ENCODE measurements at places on chromosomes 1 and 21.
A peak's percentile ranks its signal among the peaks of the same experiment; 100 is the strongest.

GRCh38 chr1:46114925-46115603 lies 17.4 kb downstream of the PIK3R3 start:
- DNase-seq = no peak

DNA sequence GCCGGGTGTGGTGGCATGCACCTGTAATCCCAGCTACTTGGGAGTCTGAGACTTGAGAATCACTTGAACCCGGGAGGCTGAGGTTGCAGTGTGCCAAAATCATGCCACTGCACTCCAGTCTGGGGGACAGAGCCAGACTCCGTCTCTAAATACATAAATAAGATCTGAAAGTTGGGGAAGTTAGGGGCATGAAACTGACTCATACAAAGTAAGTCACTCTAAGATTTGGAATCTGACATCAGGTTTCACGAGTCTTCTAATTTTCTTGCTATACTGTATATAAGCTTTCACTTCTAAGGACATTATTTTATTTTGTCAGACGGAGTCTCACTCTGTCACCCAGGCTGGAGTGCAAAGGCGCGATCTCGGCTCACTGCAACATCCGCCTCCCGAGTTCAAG lies 30.1 kb downstream of the RNF19B start:
- DNase-seq = no peak

DNA sequence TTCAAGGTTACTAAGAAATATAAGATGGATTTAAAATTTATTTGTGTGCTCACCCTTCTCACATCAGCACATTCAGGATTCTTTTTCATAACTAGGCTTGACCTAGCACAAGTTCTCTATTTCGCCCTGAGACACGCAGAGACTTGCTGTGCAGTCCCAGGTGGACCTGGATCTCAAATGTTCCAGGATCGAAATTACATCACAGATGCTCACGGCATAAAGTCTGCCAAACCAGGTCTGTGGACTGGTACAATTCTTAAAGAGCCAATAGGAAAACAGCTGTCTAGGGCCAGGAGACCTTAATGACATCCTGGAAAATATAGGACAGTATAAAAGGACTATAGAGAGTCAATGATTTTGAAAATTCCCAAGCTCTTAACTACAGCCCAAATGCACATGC lies 2.2 kb downstream of the PGBD5 start:
- no peak for DNase-seq

- no peak for DNase-seq
These were observed 55.9 kb downstream of the OLIG1 start for GRCh38 chr21:33125680-33126375.

DNA sequence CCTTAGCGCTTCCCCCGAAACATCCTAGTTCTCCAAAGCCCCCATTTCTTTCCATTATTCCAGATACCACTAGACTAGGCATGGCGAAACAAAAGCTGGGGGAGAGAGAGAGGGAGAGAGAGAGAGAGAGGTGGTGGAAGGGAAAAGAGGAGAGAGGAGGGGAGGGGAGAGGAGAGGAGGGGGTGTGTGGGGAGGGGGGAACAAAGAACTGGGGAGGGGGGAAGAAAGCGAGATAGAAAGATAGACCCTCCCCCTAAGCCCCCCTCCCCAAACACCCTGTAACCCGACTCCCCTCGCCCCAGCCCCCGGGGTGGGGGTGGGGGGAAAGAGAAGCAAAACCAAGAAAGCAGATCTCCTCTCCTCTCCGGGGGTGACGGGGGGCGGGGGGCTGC lies 352 bp downstream of the MEX3A start:
- DNase-seq = no peak

DNA sequence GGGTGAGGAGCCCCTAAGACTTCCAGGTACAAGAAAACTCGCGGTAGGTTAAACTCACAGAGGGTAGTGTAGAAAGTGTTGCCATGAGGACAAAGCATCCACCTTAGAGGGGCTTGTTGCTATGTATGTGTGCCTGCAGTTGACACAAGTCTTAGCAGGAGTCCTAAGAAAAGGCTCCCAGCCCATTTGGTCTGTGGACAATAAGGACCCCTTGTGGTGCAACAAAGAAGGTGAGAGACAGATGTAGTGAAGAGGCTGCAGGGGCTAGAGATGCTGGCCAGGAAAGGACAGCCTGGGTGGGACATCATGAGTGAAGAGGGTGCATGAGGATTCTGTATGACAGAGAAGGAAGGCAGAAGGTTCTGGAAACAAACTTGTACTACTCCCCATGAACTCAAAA lies 36.3 kb upstream of the IL10 start:
- peak; percentile 27 for DNase-seq

- peak; percentile 71 for DNase-seq
These were observed 9.0 kb downstream of the NPPA start for GRCh38 chr1:11838349-11839272.

Data from KBM-7 (cell line).